ENCODE measurements at places on chromosomes 3 and 15. TPM values are rescaled to one million over a fixed set of nuclear protein-coding genes. Genes with fewer than 3 reads are reported as not detected.

ACKR2 gene
- not detected for total RNA-seq

GRCh38 chr15:63729115-63729884 lies 104.4 kb downstream of the HERC1 start:
- no peak overlapping the region for H3K27ac ChIP-seq
- H3K4me1 ChIP-seq: no peaks in the 10 kb centered on the region
- H3K27me3 ChIP-seq: no peaks in the 10 kb centered on the region

GRCh38 chr3:65538101-65538500 lies 500.6 kb downstream of the MAGI1 start:
- H3K4me1 ChIP-seq: no peaks in the 10 kb centered on the region
- no peaks in the 10 kb centered on the region for H3K27me3 ChIP-seq
- H3K4me3 ChIP-seq: no peak overlapping the region
- DNase-seq: no peak

GRCh38 chr3:14118400-14119381 lies 6.0 kb downstream of the CHCHD4 start:
- H3K27ac ChIP-seq: no peak overlapping the region
- no peak for DNase-seq
- H3K4me1 ChIP-seq: peaks cover 6% of the 10 kb centered on the region
- H3K4me3 ChIP-seq: no peak overlapping the region
- H3K27me3 ChIP-seq: no peaks in the 10 kb centered on the region

TGM4 gene
- 0.46 TPM for total RNA-seq

Data from Panc1 (cell line).